ENCODE measurements at places on chromosomes 6 and 20. TPM values are rescaled to one million over a fixed set of nuclear protein-coding genes. Genes with fewer than 3 reads are reported as not detected.
A peak's percentile ranks its signal among the peaks of the same experiment; 100 is the strongest.

DNA sequence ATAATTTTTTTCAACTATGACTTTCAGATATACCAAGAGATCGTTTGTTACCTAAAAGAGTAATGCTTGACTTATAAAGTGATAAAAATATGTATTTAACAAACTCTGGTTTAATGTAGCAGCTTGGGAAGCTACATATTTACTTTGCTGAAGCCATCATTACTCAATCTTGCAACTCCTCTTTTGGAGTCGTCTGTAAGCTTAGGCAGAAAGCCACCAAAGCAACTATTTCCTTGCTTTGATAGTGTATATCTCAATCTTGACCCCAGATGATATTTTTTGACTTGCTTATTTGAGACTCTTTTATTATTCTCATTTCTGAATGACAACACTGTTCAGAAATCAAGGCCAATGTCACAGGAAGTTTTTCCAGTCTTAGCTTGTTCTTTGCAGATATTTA, 183.0 kb downstream of the SAMD5 start:
- no peak for DNase-seq

- no peak for DNase-seq
These were observed 174.8 kb downstream of the HACE1 start for GRCh38 chr6:104684911-104685415.

DNA sequence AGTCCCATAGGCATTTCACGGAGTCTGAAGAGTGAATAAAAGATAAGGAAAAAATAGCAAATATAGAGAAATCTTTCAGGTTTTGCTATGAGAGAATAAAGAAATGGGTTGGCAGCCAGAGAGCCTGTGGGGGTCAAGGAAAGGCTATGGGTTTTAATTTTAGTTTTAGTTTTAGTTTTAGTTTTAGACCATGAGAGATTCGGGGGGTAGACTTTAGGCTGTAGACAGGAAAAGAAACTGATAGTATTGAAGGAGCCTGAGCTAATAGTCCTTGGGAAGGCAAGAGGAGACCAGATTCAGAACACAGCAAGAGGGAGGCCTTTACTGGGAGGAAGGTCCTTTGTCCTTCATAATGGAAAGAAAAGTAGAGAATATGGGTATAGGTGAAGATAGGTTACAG, 19.3 kb downstream of the DOP1A start:
- no peak for DNase-seq

DNA sequence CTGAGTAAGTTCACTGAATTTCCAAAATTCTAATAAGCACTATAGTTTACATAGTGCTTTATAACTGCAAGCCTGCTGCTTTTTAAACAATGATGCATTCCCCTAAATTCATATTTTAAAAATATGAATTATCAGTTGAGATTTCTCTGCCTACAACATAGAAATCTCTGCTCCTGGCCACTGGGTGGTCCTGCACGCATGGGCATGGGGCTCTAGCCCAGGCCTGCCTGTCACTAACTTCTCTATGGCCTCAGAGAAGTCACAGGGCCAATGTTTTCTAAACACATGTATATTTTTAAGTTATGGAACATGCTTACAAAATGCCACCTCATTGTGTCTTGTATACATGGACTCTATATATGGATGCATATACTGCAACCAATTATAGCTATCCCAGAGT, 211.0 kb downstream of the FOXC1 start:
- no peak for DNase-seq

DNA sequence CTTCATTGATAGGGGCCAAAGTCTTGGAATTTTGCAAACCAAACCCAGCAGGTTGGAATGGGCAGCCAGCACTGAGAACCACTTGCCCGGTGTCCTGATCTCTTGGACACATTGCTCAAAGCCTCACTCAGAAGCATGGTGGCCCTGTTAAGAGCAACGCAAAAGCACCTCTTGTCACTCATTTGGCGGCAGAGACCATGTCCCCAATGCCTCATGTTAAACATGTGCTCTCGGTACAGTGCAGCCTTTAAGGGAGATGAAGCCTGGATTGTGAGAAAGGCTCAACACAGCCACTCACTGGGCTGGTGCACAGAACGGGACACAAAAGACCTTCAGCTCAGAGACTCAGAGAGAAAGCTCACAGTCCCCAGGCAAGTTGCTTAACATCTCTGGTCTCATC, 298.4 kb upstream of the PRDM1 start:
- DNase-seq = no peak

GRCh38 chr20:4665591-4665990, 56.1 kb upstream of the PRND start:
- DNase-seq = no peak

GRCh38 chr6:56953597-56954402, 1.1 kb upstream of the BEND6 start:
- no peak for DNase-seq

DNA sequence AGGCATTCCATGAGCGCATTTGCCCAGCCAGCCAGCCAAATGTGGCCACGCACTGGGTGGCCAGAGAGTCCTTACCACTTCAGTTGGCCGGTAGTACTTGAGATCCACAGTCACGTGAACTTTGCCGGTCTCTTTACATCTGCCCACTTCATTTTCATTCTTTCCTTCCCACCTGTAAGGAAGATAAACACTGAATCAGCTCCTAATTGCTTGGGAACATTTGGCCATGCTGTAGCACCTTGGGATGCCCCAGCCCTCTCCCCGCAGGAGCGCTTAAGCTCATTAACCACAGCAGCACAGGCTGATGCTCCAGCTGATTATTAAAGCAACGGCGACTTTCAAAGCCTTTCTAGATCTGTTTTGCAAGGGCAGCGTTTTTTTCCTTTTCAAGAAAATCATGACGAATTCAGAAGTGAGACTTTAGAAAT, 116.6 kb downstream of the FOXC1 start:
- no peak for DNase-seq

DNA sequence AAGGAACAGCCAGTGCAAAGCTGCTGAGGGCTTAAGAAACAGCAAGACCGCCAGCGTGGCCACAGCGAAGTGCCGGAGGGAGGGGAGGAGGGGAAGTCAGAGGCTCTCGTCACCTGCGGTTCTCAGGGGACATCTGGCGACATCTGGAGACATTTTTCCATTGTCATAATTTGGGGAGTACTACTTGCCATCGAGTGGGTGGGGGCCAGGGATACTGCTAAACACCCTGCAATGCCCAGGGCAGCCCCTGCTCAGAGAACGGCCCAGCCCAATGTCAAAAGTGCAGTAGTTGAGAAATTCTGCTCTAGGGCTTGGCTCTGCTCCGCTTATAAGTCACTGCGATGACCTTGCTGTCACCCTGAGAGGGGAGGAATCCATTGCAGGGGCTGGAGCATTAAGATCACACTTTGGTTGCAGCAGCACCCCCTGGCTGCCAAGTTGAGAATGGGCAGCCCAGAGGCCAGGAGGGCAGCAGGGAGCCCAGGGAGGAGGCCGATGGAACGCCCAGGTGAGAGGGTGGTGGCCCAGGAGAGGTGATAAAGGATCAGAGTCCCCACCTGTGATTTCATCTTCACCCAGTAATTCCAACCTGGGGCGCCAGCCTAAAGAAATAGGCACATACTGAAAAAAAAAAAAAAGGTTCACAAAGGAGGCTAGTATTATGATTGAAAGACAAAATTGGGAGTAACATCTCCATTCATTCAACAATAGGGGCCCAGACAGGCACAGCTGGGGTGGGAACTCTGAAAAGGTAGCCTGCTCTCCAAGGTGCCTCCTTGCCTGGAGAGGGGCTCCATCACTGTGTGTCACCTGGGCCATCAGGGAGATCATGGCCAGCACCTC, 218.2 kb downstream of the BMP7 start:
- DNase-seq = no peak

DNA sequence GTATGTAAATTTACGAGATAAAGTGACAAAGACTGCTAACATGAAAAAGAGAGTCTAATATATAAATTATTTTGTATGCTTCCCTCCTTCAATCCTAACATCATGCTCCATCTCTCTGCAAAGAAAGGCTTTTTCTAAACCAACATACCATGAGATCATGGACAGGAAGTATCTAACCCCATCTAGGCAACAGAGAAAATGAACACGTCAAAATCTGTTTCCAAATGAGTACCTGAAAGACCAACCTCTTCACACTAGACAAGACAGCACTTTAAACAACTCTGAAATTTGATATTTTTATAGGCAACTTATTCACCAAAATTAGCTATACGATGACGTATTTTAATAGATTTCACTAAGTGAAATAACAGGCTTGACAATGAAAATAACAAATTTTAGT, 54.6 kb downstream of the MAN1A1 start:
- no peak for DNase-seq

- DNase-seq = no peak
These were observed 222.6 kb downstream of the BCAS1 start for GRCh38 chr20:53847837-53848170.

DNA sequence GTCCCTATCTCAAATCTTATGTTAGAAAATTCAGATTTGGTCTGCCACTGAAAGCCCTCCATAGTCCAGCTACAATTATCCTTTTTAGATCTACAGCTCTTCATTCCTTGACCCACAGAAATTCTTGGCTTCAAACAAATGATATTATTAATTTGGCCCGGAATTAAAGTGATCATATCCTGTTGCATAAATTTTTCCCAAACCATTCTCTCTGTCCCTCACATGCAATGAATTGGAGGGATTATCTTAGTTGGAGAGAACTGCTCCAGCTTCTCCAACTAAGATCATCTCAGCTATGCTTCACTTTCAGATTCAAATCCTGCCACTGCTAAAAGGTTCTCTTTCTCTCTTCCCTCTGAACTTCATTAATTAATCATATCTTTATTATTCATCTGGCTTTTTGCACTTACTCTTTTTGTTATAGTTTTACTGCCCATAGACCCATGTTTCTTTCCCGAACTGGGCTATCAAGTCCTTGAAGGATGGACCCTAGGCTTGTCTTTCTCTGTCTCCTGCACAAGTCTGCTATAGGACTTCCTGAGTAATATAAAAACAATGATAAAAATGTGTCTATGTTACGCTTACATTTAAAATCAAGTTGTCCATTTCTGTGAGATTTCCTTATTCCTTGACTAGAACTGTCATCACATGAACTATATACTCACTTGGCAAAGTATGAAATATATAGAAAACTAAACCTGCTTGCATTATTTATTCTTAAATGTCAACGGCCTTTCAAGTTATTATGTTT, 493.9 kb upstream of the MARCKS start:
- peak; percentile 41 for DNase-seq

- DNase-seq = peak; percentile 33
These were observed 3.3 kb downstream of the SPEF1 start for GRCh38 chr20:3777716-3778629.

- DNase-seq = no peak
These were observed 12.1 kb downstream of the SLC2A4RG start for GRCh38 chr20:63751471-63752271.

DNA sequence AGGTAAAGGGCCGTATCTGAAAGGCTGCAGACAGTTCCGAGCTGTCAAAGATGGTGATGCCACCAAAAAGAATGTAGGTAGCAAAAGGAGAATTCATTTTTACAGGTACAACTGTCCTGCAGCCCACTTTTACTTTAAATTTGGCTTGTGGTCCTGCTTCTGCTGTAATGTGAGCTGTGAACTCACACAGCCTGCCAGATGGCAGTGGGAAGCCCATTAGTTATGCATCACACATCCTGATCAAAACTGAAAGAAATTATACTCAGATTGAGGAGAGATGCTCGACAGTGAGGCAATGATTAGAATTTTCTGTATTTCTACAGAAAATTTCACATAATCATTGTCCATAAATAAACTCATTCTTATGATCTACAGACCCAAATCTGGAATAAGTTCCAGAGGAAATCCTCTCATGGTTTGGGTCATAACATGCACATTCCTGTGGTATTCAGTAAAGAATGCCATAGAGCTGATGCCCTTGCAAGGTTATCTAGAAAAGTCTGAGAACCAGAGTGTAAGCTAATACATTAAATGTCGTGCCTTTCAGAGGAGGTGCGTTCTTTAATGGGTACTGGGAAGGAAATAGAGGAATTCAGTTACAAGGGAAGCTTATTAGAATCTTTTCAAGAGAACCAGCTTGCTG, 23.9 kb upstream of the E2F3 start:
- peak; percentile 49 for DNase-seq

DNA sequence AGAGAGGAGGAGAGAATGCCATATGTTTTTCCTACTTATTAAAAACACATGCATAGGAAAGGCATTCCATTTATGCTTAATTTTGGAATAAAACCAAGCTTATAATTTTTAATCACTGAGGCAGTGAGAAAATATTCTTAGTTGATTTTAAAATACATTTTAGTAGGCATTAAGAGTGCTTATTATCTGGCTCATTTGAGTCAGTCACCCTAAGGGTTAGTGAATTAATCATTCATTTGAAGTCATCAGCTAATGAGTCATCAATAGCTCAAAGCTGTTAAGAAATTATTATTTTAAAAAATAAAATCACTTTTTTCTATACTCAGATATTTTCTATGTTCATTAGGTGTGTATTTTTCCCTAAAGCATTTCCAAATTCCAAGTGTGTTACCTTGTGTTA, 81.6 kb downstream of the TMEM200A start:
- peak; percentile 44 for DNase-seq

DNA sequence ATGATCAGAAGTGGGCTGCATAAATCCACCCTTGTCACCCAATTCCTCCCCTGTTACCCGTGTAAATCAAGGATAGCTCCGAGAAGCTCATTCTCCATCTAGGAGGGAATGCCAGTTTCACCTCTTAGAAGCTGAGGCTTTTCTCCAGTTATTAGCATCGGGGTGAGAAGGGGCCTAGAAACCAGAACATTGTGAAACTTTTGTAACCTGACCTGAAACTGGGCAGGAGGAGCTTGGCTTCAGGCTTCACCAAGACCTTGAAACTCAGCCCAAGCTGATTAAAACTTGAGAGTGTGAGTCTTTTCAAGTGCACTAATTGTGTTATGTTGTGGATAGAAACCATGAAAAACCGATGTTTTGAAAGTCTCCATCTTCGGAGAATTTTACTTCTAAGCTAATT, 103.1 kb downstream of the BMP2 start:
- DNase-seq = no peak

DNA sequence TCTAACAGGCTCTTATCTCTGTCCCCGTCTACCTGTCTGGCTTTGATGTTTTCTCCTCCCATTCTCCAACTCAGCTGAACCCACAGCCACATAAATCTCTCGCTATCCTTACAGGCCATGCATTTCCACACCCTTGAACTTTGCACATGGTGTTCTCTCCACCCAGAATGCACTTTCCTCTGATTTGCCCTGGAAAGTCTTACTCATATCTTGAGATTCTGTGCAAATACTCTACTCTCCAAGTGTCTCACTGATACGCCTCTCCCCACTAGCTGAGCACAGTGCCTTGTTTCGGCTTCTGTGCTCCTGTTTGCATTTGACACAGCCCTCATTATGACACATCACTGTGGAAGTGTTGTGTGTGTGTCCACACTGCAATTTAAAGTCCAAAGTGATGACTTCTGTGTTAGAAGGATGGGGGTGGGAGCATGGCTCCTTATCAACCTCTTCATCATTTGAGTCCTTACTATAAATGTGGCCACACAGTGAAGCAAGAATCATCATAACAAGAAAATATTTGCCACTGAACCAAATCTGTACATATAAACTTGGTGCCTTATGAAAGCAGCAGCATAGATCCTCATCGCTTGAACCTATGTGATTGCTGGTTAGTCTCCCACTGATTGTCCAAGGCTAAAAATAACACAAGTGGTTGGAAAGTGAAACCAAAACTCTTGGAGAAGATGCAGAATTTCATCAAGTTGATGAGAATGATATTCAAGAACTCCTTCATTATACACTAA, 5.5 kb upstream of the PRELID3B start:
- DNase-seq = peak; percentile 72

Gene ADGRG6
- 67.2 TPM for polyA plus RNA-seq

Gene CYP21A2
- polyA plus RNA-seq = not detected

Gene TFAP2D
- polyA plus RNA-seq = not detected

Gene MYMX
- not detected for polyA plus RNA-seq

Gene LTV1
- 30.2 TPM for polyA plus RNA-seq

Gene MAS1
- not detected for polyA plus RNA-seq

Gene BPI
- not detected for polyA plus RNA-seq

Gene C6orf52
- 1.1 TPM for polyA plus RNA-seq

All from fibroblast of lung (primary cell).